ENCODE measurements at places on chromosomes 7 and 10.

DNA sequence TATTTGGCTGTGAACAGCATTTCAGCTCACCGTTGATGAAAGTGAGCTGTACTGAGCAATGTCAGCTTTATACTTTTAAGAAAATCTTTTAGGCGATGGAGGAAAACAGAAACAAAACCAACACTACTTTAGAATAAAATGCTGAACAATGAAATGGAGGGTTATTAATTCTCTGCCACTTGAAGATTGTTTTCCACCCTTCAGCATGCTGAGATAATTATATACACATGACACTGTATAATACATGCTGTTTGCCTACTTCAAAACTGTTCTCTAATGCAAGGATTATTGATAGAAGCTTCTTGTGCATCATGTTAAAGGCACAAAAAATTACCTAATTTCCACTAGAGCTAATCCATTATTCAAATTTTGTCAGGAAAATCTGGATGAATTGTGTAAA lies 66.8 kb downstream of the CACNA2D1 start:
- DNase-seq = peak; percentile 65

DNA sequence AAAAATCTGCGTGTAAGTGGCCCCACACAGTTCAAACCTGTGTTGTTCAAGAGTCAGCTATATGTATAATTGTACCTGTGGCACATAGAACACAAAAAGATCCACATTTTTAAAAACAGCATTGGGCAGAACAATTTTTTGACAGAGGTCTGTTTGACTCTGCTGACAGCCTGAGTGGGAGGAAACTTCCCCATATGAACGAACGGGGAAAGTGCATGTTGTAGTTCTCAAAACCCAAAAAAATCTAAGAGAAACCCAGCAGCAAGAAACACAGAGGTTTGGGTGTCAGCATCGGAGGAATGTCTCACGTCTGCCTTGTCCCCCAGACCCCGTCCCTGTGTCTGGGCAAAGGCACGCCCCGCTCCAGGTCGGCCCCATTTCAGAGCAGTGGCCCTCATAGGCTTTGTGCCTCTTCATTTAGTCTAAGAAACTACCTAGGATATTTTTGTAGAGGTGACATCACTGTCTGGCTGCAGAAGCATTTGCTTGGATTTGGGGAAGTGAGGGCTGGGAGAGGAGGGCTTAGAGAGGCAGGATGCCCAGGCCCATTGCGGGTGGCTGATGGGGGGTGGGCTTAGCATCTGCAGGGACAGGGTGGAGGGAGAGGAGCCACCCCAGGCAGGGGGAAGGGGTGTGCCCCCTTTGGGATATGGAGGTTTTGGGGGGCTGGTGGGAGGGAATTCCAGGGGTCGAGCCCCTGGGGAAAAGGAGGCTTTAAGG lies 11.0 kb downstream of the CUX1 start:
- DNase-seq = no peak

DNA sequence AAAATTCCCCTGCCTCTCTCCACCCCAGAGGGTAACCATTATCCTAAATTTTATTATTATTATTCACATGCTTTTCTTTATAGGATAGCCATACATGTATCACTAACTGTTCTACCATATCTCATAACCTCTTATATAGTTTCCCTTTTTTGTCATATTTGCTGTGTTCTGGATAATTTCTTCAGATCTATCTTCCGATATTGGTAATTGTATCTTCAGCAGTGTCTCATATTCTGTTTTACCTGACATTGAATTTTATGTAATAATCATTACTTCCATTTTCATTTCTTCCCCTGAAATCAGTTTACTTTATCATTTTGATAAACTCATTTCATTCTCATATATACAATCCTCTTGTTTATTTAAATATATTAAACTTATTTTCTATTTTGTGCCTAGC lies 273.5 kb downstream of the ADK start:
- no peak for DNase-seq

DNA sequence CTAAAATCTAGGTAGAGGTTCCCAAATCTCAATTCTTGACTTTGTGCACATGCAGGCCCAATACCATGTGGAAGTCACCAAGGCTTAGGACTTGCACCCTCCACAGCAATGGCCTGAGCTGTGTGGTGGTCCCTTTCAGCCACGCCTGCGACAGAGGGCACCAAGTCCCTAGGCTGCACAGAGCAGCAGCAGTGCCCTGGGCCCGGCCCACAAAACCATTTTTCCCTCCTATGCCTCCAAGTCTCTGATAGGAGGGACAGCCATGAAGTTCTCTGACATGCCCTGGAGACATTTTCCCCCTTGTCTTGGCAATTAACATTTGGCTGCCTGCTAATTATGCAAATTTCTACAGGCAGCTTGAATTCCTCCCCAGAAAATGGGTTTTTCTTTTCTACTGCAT lies 375.5 kb downstream of the SORCS1 start:
- no peak for DNase-seq

DNA sequence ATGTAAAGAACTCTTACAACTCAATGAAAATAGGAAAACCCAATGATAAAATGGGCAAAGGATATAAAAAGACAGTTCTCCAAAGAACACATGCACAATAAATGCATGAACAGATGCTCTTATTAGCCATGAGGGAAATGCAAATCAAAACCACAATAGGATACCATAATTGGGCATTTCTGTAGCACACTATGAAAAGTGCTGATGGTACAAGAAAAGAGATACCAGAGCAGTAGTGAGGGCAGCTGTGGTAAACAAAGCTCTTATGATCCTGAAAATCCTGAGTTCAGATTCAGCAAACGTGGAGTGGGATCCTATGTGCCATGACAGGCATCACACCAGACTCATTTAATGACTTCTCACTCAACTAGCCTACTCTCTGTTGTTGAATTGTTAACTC lies 96.7 kb upstream of the SLC25A13 start:
- DNase-seq = no peak

DNA sequence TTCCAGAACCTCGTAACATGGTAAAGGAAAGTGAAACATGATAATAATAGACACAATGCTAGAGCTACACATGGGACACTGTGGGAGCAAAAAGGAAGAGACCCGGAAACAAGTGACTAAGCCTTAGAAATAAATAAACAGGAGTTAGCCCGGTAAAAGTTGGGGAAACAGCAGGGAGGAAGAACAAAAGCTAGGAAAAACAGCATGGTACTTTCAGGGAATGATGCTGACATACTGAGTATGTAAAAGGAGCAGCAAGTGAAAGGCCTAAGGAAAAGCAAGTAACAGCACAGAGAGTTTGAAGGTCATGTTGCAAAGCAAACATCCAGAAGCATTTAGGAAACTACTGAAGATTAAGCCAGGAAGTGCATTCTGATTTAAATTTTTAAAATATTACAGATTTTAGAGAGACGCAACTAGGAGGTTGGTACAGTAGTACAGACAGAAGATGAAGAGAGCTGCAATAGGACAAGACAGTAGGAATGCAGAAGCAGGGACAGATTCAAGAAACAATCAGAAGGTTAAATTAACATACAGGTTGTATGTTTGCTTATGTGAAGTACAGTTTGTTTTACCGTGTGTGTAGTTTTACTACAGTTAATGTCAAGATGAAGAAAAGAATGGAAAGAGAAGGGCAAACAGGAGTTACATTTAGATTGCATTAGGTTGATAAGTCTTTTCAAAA lies 63.7 kb downstream of the ARHGAP12 start:
- DNase-seq = no peak

GRCh38 chr7:147245274-147245673 lies 1128.7 kb downstream of the CNTNAP2 start:
- no peak for DNase-seq

DNA sequence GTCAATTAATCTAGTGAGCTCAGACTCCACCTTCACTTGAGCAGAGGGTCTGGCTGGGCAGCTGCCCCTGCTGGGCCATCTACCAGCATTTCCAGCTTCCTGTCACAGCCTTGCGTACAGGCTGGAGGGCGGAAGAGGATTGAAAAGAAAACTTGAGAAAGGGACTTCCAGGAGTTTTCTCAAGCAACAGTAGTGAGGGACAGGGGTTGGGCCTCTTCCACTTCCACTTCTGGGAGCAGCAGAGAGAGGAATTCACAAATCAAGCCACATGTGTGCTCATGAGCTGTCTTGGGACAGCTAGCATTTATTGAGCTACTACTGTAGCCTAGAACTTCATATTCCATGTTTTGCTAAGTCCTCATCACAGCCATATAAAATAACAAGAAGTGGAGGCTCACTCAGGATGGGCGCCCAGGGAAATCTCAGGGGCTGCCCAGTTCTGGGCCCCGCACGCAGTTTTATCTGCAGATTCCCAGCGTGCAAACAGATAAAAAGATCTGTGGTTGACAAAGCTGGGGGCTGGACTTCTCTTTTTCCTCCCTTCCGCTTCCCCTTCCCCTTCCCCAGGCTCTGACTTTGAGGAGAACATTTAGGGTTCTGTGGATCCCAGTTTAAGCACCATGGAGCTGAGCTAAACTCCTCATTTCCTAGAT lies 135.8 kb downstream of the RGS10 start:
- no peak for DNase-seq

DNA sequence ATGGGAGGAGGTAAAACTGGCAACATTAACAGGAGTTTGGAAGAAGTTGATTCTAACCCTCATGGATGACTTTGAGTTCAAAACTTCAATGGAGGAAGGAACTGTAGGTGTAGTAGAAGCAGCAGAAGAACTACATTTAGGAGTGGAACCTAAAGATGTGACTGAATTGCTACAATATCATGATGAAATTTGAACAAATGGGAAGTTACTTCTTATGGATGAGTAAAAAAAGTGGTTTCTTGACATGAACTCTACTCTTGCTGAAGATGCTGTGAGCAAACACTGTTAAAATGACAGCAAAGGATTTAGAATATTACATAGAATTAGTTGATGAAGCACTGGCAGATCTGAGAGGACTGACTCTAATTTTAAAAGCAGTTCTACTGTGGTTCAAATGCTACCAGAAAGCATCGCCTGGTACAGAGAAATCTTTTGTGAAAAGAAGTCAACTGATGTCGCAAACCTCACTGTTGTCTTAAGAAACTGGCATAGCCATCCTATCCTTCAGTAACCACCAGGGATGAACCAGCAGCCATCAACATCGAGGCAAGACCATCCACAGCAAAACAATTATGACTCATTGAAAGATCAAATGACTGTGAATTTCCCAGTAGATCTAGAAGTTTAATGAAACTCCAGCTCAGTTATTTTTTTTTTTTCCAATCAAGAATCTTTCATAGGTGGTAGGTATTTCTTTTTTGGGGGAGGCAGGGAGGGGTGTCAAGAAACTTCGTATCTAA lies 20.8 kb downstream of the BRAF start:
- no peak for DNase-seq

DNA sequence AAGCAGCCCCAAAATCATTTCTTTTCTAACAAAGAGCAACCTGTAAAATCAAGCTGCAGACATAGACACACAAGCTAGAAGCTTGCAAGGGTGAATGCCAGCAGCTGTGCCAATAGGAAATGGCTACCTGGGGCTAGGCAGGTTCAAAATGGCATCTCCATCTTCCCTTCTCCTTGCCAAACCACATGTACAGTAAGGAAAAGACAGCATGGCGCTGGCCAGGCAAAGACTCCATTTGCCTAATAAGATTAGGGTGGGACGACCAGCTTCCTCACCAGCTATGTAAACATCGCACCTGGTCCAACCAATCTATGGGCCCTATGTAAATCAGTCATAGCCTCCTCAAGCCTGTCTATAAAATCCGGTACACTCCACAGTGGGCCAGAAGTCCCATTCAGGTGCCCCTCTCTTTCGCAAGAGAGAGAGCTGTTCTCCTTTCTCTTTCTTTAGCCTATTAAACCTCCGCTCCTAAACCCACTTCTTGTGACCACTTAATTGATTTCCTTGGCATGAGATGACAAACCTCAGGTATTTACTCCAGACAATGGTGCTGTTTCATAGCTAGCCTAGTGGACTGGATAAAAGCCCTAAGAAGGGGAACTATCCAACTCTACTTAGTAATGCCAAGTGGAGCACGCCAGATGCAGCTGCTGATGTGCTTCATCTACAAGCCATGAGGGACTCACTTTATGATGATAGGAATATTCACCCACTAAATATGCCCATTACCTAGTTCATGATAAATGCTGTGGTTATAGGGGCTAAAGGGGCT lies 44.1 kb downstream of the HTR7 start:
- no peak for DNase-seq

DNA sequence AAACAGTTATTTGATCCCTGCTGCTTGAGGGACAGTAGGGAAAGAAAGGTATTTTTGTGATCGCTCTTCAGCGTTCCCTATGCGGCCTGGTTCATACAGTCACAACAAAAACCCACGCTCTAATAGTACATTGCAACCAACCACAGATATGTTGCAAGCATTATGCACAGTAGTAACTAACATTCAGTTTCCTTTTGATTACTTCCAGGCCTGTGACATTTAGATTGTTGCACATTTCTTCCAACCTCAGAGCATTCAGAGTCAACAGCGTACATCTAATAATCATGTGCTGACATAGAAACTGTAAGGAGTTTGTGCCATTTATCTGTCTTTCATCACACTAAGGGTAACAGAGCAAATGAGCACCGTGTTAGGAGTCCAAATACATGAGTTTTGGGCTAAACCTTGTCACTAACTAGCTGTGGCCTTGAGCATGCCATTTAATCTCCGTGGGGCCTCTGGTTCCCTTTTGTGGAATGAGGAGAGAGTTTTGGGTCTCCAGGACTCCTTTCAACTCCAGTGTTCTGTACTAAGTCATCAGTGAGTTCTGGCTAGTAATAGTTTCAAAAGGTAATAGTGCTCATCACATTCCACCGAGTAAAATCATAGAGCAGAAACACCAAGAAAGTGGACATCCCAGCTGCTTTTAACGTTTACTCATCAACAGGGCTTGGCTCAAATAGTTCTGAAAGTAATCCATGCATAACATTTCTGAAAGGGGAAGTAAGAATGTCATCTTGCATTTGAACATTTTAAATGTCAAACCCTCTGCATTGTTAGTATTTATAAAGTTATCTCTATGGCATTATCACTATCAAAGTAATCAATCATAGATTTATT lies 99.0 kb upstream of the FZD1 start:
- no peak for DNase-seq

DNA sequence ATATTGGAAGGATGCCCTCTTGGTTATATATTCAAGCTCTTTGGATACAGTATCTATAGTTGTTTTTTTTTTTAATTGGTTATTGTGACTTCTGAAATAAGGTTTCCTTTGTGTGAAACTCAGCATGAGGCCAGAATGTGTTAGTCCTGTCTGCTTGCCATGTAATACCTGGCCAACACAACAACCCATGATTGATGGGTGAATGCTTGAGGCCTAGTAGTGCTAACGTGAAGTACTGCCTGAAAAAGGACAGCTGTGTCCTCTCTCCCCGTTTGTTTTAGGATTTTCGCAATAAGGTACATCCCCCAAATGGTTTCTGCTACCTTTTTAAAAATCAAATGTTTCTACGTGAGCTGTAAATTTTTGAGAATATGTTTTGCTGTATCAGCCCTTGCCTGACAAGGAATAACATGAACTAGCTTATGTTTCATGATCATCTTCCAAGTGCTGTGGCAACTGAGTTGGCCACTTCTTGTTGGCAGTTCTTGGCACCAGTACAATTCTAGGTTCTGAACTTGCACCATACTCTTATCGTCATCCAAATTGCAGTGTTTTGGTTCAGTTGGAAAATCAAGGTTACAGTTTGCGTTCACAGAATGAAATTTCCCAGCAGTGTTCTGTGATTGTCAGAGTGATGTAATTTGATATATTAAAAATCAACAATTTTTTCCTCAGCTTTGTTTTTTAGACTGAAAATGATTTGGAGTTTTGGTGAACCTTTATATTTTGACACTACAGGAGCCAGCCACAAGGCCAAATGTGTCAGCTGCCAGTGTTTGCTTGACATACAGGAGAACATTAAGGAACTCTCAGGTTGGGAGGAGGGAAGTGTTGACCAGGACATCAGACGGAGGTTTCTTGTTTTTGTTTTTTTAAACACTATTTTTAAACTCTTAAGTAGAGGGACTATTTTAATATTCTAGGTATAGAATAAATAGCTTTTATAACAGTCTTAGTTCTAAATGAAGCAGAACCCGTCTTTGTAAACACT lies 13.5 kb upstream of the ASCC1 start:
- DNase-seq = peak; percentile 87

All from NCI-H774 (cell line).